ENCODE measurements at places on chromosomes 5 and 9. TPM values are rescaled to one million over a fixed set of nuclear protein-coding genes. Genes with fewer than 3 reads are reported as not detected.

The ADGRD2 gene
- total RNA-seq, result not detected

The DNAI1 gene
- total RNA-seq, result not detected

DNA sequence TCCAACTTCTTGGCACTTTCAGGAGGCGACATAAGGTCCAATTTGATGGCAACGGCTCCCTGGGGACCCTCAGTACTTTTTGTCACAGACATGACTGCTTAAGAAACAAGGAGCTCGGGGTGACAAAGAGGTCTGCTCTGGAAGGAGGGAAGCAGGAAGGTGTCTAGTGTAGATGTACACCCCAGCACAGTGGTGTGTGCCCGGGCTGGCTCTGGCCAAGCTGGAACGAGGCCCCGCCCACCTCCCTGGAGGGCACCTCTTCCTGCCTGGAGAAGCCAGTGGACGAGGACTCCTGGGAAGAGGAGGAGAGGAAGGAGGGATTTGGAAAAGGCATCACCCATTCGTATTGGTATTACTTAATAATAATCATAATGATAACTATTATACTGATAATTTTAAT, at the start of gene SLC36A2:
SLC36A2 (minus strand) TSS at position 191 of the 400 bp plus-strand sequence; CDS start at position 92, 99 bp downstream.
- H3K36me3 ChIP-seq, result no peaks in the 10 kb centered on the region
- no peaks in the 10 kb centered on the region for H3K4me1 ChIP-seq
- no peaks in the 10 kb centered on the region for H3K27me3 ChIP-seq
- DNase-seq, result no peak
- no peak within 1 kb of the TSS for H3K4me3 ChIP-seq
- H3K27ac ChIP-seq, result no peak within 1 kb of the TSS

DNA sequence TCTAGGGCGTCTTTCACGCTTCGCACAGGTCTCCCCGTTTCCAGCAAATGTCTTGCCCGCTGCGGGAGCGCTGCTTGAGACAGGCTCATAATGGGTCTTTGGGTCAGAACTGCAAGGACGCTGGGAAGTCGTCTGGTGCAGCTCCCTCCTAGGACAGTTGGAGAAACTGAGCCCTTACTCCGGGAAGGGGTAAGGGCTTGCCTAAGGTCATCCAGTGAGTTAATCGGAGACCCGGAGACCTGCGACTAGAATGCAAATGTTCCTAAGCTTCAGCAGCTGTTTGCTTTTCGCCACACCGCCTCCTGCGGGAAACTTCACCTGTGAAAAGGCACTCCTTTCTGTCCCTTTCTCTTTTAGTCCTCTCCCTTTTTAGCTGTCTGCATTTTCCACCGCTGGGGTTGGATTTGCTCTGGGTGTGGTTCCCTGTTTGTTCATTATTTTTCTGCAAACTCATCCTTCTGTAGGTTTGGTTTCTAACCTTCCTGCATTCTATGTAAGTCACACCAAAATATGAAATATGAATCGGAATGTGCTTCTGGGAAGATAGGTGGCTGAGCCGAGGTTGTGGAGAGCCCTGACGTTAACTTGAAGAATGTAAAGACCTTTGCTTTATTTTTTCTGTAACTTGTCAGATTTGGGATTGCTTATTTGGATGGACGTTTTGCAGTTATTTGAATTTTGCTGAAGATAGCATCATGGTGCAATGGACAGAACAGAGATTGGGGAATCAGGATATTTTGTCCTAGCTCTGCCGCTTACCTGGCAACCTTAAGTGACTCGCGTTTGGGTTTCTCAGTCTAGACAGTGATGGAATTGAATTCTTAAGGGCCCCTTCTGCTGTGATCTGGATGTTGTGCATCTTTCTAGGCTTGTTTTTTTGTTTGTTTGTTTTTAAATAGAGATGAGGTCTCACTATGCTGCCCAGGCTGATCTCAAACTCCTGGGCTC, 909 bp downstream of the SLC36A1 start:
- H3K4me1 ChIP-seq, result no peaks in the 10 kb centered on the region
- no peaks in the 10 kb centered on the region for H3K27me3 ChIP-seq
- H3K4me3 ChIP-seq, result peak overlapping the region; percentile 51
- H3K36me3 ChIP-seq, result no peaks in the 10 kb centered on the region

DNA sequence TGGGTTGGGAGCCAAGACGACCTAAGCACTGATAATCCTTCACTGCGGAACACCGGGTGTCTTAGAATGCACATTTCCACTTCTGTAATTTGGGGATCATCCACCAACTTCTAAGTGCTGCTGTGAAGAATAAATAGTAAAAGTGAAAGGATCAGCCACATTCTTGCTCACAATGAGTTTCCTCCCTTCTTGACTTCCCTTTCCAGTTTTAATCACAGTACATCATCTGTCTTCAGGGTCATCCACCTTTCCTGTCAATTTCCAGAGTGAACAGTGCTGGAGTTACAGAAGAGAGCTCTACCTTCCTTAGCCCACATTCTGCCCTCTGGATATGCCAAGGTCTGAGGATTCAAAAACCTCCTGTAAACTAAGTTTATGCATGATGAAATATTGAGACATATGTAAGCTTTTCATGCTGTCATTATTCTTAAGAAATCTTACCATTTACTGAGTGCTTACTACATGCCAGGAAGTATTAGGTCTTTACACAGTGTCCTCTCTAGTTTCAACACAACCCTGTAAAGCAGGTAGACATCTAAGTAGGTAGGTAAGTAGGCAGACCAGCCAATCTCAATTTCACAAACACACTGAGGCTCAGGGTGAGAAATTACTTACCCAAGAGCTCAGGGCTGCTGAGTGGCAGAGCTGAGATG, 105.2 kb downstream of the CDK5RAP2 start:
- H3K27me3 ChIP-seq, result no peaks in the 10 kb centered on the region
- H3K36me3 ChIP-seq, result peaks cover 10% of the 10 kb centered on the region
- H3K4me3 ChIP-seq, result no peak overlapping the region
- no peak for DNase-seq

- H3K4me3 ChIP-seq, result no peak overlapping the region
- no peaks in the 10 kb centered on the region for H3K27me3 ChIP-seq
- H3K4me1 ChIP-seq, result no peaks in the 10 kb centered on the region
- no peak for DNase-seq
- H3K27ac ChIP-seq, result no peak overlapping the region
Observed at GRCh38 chr9:27618066-27618465, 44.8 kb upstream of the C9orf72 start.

DNA sequence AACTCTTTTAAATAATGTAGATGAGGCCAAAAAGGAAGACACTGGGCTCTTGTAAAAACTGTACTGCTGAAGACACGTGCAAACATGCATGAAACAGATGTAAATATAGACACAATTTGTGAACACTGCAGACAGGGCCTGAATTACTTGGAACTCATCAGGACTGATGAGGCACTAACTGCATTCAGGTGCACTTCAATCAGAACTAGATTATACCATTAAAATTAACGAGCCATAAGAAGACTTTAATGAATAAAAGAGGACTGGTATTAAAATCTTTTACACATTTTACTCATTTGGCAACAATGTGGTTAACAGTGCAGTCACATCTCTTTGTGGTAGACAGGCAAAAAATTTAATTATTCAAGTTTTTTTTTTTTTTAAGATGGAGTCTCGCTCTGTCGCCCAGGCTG, 13.4 kb upstream of the ZCCHC9 start:
- H3K27ac ChIP-seq, result no peak overlapping the region
- H3K27me3 ChIP-seq, result no peaks in the 10 kb centered on the region
- no peaks in the 10 kb centered on the region for H3K4me1 ChIP-seq

- H3K4me1 ChIP-seq, result no peaks in the 10 kb centered on the region
- H3K36me3 ChIP-seq, result no peaks in the 10 kb centered on the region
- no peaks in the 10 kb centered on the region for H3K27me3 ChIP-seq
- no peak overlapping the region for H3K27ac ChIP-seq
- no peak for DNase-seq
Observed at GRCh38 chr9:119781886-119782285, 412.7 kb upstream of the BRINP1 start.

DNA sequence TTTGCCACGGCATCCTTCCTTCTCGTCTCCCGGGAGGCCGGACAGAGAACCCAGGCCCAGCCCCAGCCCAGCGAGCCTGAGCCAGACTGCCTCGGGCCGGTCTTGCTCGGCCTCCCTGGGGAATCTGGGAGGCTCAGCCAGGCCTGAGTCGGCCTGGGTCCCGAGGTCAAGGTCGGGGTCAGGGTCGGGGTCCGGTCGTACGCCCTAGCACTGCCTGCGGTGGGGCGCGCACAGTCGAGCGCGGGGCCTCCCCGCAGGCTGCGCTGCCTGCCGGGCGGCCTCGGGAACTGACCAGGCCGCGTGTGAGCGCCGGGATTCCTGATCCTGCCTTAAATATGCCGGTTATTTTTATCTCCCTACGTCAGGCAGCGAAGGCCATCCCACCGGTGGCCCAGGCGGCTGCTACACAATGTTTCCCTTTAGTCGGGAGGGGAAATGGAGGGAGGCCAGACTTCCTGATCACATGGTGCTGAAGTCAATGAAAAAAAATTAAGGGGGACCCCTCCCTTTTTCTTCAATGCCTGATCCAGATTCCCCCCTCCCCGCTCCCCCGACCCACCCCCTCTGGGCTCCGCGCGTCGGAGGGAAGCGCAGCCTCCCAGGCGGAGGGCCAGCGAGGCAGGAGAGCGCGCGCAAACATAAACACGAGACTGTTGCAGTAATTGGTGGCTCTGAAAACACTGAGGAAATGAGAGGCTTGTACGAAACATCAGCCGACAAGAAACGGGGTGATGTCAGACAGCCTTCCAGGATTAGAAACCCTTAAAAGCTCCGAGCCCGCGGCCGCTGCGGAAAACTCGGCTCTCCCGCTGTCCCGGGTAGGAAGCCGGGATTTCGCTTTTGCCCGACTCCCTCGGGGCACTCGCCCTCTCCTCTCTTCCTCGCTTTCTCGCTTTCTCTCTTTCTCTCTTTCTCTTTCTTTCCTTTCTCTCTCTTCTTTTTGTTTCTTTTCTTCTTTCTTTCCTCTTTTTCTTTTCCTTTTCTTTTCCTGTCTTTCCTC, 148.2 kb upstream of the KLF4 start:
- H3K4me1 ChIP-seq, result no peaks in the 10 kb centered on the region
- H3K27me3 ChIP-seq, result no peaks in the 10 kb centered on the region
- H3K36me3 ChIP-seq, result no peaks in the 10 kb centered on the region
- peak overlapping the region; percentile 98 for H3K27ac ChIP-seq
- peak; percentile 95 for DNase-seq
- peak overlapping the region; percentile 47 for H3K4me3 ChIP-seq

DNA sequence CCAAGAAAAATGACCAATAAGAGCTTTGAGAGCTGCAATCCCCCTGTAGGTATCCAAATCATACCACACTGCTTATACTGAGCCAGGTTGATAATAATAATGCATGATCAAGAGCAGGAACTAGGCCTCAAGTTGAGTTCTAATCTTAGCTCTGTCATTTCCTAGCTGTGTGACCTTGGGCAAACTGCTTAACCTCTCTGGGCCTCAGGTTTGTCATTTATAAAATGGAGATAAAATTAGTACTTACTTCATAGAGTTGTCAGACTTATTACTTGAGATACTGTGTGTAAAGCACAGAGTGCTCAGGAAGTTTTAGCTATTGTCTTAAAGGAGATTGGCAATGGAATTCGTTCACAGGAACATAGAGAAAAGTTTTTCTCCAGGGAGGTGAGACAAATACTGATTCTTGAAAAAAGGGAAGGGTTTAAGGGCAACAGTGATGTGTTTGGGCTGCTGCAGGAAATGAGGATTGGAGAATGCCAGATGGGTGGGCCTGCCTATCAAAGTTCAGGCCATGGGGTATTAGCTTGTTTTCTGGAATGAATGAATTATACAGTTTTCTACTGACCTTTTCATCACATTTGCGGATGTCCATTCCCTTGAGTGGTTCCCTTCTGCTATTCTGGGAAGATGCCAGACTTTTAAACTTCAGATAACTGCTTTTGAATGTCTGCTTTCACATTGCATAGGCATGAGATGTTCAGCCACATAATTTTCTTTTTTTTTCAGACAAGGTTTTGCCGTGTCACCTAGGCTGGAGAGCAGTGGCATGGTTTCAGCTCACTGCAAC, 10.2 kb upstream of the ATP6V0E1 start:
- H3K4me1 ChIP-seq, result no peaks in the 10 kb centered on the region
- DNase-seq, result no peak
- H3K27me3 ChIP-seq, result no peaks in the 10 kb centered on the region
- H3K27ac ChIP-seq, result no peak overlapping the region
- H3K36me3 ChIP-seq, result peaks cover 3% of the 10 kb centered on the region
- H3K4me3 ChIP-seq, result no peak overlapping the region

DNA sequence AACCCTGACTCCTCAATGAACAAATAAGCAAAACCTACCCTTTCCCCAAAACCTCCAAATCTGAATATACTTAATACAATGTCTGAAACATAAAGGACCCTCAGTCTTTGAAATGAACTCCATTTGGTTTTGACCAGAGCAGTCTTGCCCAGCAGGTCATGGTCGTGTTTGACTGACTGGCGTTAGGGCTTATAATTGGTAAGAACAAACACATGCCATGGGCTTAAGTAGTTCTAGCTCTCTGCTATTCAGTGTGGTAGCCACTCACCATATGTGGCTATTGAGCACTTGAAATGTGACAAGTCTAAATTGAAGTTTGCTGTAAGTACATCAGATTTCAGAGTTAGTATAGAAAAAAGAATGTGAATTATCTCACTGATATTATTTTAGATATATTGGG, 42.1 kb downstream of the LRRTM2 start:
- H3K4me3 ChIP-seq, result no peak overlapping the region
- H3K27me3 ChIP-seq, result no peaks in the 10 kb centered on the region
- H3K4me1 ChIP-seq, result no peaks in the 10 kb centered on the region

- no peak for DNase-seq
- no peaks in the 10 kb centered on the region for H3K27me3 ChIP-seq
- no peaks in the 10 kb centered on the region for H3K4me1 ChIP-seq
- H3K36me3 ChIP-seq, result no peaks in the 10 kb centered on the region
- H3K4me3 ChIP-seq, result no peak overlapping the region
Observed at GRCh38 chr9:127968700-127969383, 11.9 kb downstream of the EEIG1 start.

- peak overlapping the region; percentile 81 for H3K27ac ChIP-seq
- no peaks in the 10 kb centered on the region for H3K36me3 ChIP-seq
- no peak overlapping the region for H3K4me3 ChIP-seq
- H3K4me1 ChIP-seq, result peaks cover 5% of the 10 kb centered on the region
Observed at GRCh38 chr9:94139672-94140417, 55.6 kb downstream of the PTPDC1 start.

DNA sequence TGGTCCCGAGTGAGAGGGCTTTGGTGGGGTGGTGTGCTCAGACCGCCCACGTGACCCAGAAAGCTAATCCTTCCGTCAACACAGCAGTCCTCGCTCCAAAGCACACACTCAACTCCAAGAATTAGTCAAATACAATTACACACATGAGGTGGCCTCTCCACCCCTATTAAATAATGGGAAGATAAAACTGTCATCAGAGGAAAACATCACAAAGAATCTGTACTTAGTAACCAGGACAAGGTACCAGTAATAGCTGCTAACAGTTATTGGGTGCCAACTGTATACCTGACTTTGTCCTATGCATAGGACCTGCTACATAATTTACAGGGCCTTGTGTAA, 222.8 kb downstream of the HSPA4 start:
- no peak overlapping the region for H3K27ac ChIP-seq
- H3K4me1 ChIP-seq, result no peaks in the 10 kb centered on the region
- H3K36me3 ChIP-seq, result no peaks in the 10 kb centered on the region
- no peak overlapping the region for H3K4me3 ChIP-seq
- DNase-seq, result no peak

Data from aorta (tissue), 5 donors.